ENCODE measurements at places on chromosomes 1 and 21. TPM values are rescaled to one million over a fixed set of nuclear protein-coding genes. Genes with fewer than 3 reads are reported as not detected.

ARMH1 gene
- polyA plus RNA-seq, result 0.85 TPM

PEX14 gene
- 24.0 TPM for polyA plus RNA-seq

- DNase-seq, result no peak
- H3K4me1 ChIP-seq, result peaks cover under 1% of the 10 kb centered on the region
- H3K4me3 ChIP-seq, result no peak overlapping the region
- H3K27ac ChIP-seq, result no peak overlapping the region
- peaks cover 3% of the 10 kb centered on the region for H3K27me3 ChIP-seq
Observed at GRCh38 chr1:206563367-206564207, 48.7 kb downstream of the EIF2D start.

DNA sequence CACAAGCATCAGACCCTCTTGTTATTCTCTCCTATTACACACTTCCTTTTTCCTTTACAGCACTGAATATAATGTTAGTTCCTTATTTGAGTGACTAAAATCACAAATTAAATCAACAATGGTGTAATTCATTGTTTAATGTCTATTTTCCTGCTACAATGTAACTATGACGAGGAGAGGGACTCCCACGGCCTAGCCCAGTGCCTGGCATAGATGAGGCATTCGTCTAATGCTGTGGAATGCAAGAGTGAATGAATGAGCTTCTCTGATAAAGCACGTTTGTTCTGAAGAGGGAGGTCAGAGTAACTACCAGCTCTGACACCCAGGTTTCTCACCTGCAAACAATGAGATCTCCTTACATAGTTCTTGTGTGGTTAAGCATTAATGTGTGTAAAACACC lies 479.4 kb downstream of the OMA1 start:
- no peak overlapping the region for H3K4me3 ChIP-seq
- H3K27ac ChIP-seq, result no peak overlapping the region
- no peaks in the 10 kb centered on the region for H3K27me3 ChIP-seq
- H3K36me3 ChIP-seq, result no peaks in the 10 kb centered on the region
- no peaks in the 10 kb centered on the region for H3K4me1 ChIP-seq

- no peak for DNase-seq
- H3K4me3 ChIP-seq, result no peak overlapping the region
- H3K4me1 ChIP-seq, result no peaks in the 10 kb centered on the region
- no peaks in the 10 kb centered on the region for H3K27me3 ChIP-seq
- no peak overlapping the region for H3K27ac ChIP-seq
Observed at GRCh38 chr1:41768583-41768982, 150.1 kb downstream of the HIVEP3 start.

DNA sequence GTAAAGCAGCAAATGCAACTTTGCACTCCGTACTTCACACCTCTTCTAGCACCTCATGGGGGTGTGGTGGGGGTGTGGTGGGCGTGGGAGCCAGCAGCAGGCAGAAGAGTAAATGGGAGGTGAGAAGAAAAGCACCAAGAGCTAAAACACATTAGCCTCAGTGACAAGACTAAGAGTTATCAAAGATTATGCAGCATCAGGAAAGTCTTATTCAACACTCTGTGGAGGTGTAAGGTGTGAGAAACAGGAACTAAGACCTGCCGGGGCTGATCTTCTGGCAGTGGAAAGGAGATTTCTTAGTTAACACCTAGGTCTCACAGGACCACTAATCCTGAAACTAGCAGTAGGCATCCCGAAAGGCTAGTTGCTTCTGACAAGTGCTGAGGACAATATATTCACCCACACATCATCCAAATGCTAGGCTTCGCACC lies 9.9 kb downstream of the TGFBR3 start:
- H3K27ac ChIP-seq, result no peak overlapping the region
- no peak for DNase-seq
- H3K4me1 ChIP-seq, result no peaks in the 10 kb centered on the region
- no peak overlapping the region for H3K4me3 ChIP-seq

- H3K27me3 ChIP-seq, result no peaks in the 10 kb centered on the region
- no peaks in the 10 kb centered on the region for H3K36me3 ChIP-seq
- DNase-seq, result no peak
- H3K27ac ChIP-seq, result no peak overlapping the region
Observed at GRCh38 chr1:180633057-180634056, 1.5 kb downstream of the XPR1 start.
